ENCODE measurements at places on chromosomes 3 and 15. TPM values are rescaled to one million over a fixed set of nuclear protein-coding genes. Genes with fewer than 3 reads are reported as not detected.

GRCh38 chr3:126110431-126111125 lies 26.7 kb upstream of the SLC41A3 start:
- no peaks in the 10 kb centered on the region for H3K36me3 ChIP-seq
- DNase-seq, result no peak
- H3K4me3 ChIP-seq, result no peak overlapping the region
- no peaks in the 10 kb centered on the region for H3K4me1 ChIP-seq
- H3K27me3 ChIP-seq, result no peaks in the 10 kb centered on the region

GRCh38 chr15:80415358-80415670 lies 11.1 kb downstream of the ARNT2 start:
- no peaks in the 10 kb centered on the region for H3K4me1 ChIP-seq
- no peaks in the 10 kb centered on the region for H3K36me3 ChIP-seq
- H3K4me3 ChIP-seq, result no peak overlapping the region
- no peak overlapping the region for H3K27ac ChIP-seq
- no peak for DNase-seq

- no peaks in the 10 kb centered on the region for H3K27me3 ChIP-seq
- DNase-seq, result peak; percentile 98
- no peak overlapping the region for H3K4me3 ChIP-seq
- H3K27ac ChIP-seq, result peak overlapping the region; percentile 85
Observed at GRCh38 chr3:86973440-86973839, 17.5 kb downstream of the VGLL3 start.

DNA sequence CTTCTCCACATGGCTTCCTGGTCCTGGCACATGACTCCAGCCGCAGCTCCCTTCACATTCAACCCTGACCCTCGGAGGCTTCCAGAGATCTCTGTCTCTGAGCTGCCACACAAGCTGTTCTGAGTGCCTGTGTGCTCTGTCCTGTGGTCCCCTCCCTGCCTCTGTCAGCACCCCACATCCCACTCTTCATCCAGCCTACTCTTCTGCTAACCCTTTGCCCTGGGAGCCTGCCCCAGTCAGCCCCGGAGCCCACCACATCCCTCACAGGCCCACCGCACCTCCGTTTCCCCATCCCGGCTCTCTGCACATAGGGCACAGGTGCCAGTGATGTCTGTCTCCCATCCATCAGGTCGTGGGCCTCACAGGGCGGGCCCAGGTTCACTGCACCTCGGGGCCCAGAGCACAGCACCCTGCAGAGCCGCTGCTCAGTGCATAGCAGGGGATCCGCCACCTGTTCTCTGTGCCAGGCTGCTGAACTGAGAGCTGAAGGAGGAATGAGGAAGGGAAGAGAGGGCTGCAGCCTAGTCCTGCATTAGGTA lies 133.6 kb downstream of the UACA start:
- no peaks in the 10 kb centered on the region for H3K36me3 ChIP-seq
- no peak overlapping the region for H3K4me3 ChIP-seq
- H3K4me1 ChIP-seq, result peaks cover 16% of the 10 kb centered on the region
- H3K27ac ChIP-seq, result no peak overlapping the region
- DNase-seq, result no peak
- H3K27me3 ChIP-seq, result no peaks in the 10 kb centered on the region

DNA sequence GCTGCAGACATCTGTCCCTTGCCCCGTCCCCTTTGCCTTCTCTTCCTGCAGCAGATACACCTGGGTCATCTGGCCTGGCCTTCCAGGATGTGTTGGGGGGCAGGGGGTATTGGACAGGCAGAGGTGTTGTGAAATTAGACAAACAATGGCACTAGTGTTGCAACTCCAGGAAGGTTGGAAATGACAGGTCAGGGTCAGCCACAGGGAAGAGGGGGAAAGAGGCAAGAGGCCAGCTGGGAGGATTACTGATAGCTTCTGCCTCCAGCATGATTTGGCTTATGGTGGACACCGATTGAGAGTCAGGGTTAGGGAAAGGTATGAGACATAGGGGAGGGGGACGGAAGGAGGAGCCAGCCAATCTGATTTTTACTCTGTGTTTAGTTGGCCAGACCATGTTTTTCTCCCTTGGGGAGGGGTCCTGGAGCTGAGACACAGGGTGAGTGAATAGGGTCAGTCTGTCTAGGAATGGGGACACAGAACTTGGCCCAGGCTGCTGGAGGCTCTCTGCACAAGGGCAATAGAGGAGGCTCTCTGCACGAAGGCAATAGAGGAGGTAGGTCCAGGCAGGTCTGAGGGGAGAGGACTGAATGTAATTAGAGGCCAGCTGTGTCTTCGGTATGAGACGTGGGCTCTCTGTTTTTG lies 3.4 kb upstream of the ATP2B2 start:
- peaks cover 21% of the 10 kb centered on the region for H3K27me3 ChIP-seq
- no peak overlapping the region for H3K4me3 ChIP-seq
- no peak overlapping the region for H3K27ac ChIP-seq
- H3K4me1 ChIP-seq, result no peaks in the 10 kb centered on the region

DNA sequence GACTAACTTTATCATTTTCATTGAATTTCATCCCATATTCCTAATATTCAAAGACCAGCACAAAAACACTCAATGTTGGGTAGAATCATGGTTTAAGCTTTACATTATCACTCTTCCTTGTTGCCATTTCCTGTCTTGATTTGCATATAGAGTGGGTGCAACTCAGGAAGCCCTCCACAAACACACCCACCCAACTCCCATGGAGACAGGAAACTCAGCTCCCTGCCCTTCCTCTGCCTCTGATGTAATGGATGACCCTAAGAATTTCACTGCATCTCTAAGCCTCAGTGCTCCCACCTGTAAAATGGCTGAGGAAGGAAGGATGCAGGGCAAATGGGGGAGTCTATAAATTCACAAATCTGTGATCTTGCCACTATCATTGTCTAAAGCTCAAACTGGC lies 98.1 kb upstream of the BFSP2 start:
- H3K4me1 ChIP-seq, result peaks cover 3% of the 10 kb centered on the region
- H3K4me3 ChIP-seq, result no peak overlapping the region
- H3K27ac ChIP-seq, result no peak overlapping the region
- no peaks in the 10 kb centered on the region for H3K36me3 ChIP-seq
- no peak for DNase-seq

DAZL gene
- not detected for total RNA-seq

FANCD2OS gene
- not detected for total RNA-seq

Data from GM23248 (cell line).